ENCODE measurements at places on chromosomes 16 and 17.

DNA sequence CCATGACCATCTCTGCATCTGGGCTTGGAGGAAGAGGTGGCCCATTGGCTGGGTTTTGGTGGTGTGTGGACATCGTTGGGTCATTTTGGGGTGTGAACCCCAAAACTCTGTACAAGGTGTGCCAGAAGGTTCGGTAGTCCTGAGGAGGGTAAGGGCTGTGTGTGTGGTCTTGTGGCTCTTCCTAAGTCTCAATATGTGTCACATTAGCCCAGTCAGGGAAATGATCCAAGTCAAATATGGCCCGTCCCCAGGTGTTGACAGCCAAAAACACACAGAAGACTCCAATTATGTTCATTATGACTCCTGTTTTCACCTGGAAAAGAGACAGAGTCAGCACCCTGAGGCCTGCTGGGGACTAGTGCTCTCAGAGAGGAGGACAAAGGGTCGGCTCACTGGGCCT is 27.1 kb downstream of the SLC13A5 start:
- DNase-seq, result no peak

GRCh38 chr16:72502594-72503005 is 330.6 kb upstream of the PMFBP1 start:
- no peak for DNase-seq

DNA sequence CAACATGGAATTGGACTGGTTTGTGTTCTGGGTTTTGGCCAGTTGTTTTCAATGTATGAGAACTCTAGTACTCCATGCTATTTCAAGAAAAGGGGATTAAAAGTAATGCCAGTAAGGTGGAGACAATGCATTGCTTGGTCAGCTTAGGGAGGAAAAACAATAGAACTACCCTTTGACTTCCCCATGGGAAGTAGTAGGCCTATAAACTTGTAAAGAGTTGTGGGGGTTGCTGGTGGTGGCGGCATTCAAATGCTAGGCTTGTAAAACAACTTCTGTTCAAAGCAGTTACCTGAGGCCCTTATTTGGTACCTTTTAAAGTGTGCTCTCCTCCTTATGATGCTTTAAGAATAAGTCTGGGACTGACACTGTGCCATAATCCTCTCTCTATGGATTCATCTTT is 9.4 kb downstream of the MAP3K3 start:
- DNase-seq, result no peak

GRCh38 chr16:27520982-27521673 is 28.6 kb downstream of the GTF3C1 start:
- DNase-seq, result no peak

GRCh38 chr16:68995011-68995504 is 110.4 kb upstream of the HAS3 start:
- DNase-seq, result no peak

- DNase-seq, result peak; percentile 26
These were observed 154.1 kb upstream of the SOX9 start for GRCh38 chr17:71966459-71967313.
